WTC11 (cell line): ENCODE measurements at places on chromosomes 11 and 22. TPM values are rescaled to one million over a fixed set of nuclear protein-coding genes. Genes with fewer than 3 reads are reported as not detected.

Gene RIMBP3B
- 0.09 to 0.62 TPM (median 0.27 TPM) in 3 replicates for total RNA-seq

DNA sequence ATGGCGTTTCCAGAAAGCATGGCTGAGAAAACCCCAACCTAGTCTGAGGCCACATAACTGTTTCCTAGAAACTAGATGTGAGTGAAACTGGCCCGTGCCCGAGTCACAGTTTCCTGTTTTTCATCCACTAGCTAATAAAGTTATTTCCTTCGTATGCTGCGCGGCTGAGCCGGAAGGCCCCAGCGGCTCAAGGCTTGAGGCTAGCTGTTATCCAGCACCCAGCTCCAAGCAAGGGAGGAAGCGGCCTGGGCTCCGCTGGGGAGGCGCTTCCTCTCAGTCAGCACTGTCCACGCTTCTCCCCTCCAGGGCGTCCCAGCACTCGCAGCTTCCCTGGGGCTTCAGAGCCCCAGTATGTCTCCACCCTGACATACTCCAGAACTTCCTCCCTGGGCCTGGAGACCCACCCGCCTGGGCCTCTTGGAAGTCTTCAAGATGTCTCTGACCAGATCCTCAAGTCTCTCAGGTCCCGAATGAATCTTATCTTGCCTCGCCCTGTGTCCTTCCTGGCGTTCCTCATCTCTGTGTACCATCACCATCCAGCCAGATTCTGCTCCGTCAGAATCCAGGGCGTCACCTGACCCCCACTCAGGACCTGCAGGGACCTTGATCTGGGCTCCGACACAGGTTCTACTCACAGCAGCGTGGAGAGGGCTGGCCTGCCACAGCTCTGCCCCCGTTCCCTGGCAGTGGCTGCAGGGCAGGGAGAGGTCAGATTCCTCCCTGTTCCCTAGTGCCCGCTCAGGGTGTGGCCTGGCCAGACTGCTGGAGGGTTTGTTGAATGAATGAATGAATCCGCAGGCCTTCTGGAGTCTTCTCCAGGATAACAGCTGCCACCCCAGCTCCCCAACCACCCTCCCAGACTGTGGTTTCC is 81.9 kb downstream of the LRRC32 start:
- DNase-seq: no peak

GRCh38 chr11:353179-353873 is 16.0 kb upstream of the B4GALNT4 start:
- DNase-seq: no peak

GRCh38 chr22:27912101-27912500 is 7.0 kb downstream of the PITPNB start:
- DNase-seq: no peak

GRCh38 chr11:44936951-44937543 is 13.6 kb downstream of the TP53I11 start:
- no peak for DNase-seq

Gene INSC
- 0.44 to 0.76 TPM (median 0.73 TPM) in 3 replicates for total RNA-seq

Gene POTEH
- total RNA-seq: not detected in 3 replicates

GRCh38 chr11:91981995-91982394 is 242.6 kb upstream of the FAT3 start:
- no peak for DNase-seq

GRCh38 chr11:18324381-18324780 is 2.0 kb downstream of the GTF2H1 start:
- DNase-seq: no peak

DNA sequence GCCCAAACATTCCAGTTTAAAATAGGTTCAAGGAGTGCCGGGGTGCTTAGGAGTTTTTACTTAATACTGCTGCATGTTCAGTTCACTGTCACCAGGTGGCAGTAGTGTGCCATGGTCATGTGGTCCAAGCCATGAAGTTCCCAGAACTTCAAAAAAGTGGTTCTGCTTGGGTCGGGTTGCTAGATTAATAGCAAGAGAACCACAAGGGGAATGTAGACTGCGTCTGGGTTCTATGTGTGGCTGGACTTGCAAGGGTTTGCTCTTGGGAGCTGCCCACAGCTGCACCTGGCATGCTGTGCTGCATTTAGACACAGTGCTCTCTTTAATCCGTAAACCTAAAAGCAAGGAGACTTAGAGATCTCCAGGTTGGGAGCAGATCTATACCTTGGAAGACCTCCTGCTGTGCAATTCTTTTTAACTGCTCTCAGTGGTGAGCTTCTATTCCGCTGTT is 6.5 kb upstream of the SPON1 start:
- DNase-seq: peak; percentile 52
